Hematopoietic multipotent progenitor cell treated with erythropoietin and hydrocortisone succinate and interleukin-3 and kit ligand, for 6 days (in vitro differentiated cells): ENCODE measurements at places on chromosomes 13 and 19.

GRCh38 chr19:32902448-32902847 is 32.9 kb upstream of the SLC7A9 start:
- DNase-seq, result no peak

- DNase-seq, result no peak
Observed at GRCh38 chr13:100511466-100511865, 77.1 kb downstream of the GGACT start.

GRCh38 chr19:855142-855541 is 3.0 kb downstream of the ELANE start:
- no peak for DNase-seq

DNA sequence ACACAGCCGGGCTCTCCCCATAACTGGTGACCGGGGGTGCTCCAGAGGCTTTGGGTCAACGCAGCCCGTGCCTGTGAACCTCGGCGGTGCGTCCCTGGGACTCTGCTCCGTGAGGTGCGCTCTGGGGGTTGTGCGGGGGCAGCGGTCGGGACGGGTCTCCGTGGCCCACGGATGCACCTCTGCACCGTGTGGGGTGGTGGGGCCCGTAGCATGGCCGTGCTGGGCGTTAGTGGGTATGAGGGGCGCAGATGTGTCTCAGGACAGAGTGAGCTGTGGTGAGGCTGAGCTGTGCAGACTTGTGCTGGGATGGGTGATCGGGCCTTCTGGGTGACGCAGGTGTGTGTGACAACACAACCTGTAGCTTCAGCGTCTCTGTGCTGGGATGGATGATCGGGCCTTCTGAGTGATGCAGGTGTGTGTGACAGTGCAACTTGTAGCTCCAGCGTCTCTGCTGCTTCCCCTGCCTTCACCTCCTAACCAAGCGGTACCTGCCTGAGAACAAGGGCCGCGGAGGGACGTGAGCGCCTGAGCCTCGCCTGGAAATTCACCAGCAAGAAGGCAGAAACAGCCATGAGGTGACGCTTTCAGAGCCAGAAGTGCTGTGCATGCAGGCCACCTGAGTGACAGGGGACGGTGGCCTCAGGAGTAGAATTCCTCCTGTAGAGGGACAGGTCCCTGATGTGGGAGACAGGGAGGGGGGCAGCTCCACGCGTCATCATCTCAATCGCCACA is 599 bp downstream of the ZNF331 start:
- no peak for DNase-seq

DNA sequence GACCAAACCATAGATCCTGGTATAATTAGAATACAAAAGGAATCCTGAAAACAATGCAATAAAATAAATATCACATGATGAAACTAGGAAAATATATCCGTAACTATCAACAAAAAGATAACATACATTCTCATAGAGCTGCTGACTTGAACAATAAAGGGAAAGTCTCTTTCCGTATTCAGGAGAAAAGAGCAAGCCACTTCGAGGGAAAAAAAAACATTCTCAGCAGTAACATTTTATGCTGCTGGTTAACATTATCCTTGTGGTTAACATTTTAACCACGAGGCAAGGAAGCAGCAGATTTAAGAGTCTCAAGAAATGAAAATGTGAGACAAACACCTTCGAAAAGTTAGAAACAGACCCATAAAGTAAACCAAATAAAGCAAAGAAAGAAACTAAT is 25.8 kb downstream of the NALCN start:
- no peak for DNase-seq

DNA sequence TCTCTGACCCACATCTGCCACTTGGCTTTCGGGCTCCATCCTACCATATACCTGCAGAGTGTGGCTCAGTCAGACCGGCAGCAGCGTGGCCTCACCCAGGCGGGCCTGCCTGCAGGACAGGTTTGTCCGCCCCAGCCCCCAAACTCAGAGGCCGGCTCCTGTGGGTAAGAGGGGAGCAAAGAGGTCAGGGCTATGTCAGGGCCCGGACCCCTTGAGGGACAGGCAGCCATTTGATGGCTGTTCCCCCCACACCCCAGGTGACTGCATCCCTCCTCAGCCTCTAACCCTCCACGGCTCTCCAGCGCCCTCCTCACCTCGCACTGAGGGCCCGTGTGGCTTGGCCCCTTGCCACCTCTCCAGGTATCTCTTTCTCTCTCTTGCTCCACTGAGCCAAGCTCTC is 12.3 kb upstream of the ZBTB32 start:
- no peak for DNase-seq

- DNase-seq, result peak; percentile 57
Observed at GRCh38 chr19:7916103-7916954, 1.7 kb downstream of the TGFBR3L start.

GRCh38 chr19:43784981-43785808 is 4.4 kb upstream of the KCNN4 start:
- DNase-seq, result peak; percentile 91

- peak; percentile 53 for DNase-seq
Observed at GRCh38 chr19:19039901-19040300, 6.5 kb downstream of the ARMC6 start.

GRCh38 chr19:15141143-15141542 is 33.9 kb downstream of the SYDE1 start:
- no peak for DNase-seq

GRCh38 chr13:99883805-99884204 is 87.8 kb downstream of the ZIC5 start:
- no peak for DNase-seq

GRCh38 chr13:35470671-35471661 is 5.5 kb downstream of the MAB21L1 start:
- DNase-seq, result peak; percentile 33

GRCh38 chr19:30175987-30176386 is 196.2 kb upstream of the ZNF536 start:
- DNase-seq, result no peak

DNA sequence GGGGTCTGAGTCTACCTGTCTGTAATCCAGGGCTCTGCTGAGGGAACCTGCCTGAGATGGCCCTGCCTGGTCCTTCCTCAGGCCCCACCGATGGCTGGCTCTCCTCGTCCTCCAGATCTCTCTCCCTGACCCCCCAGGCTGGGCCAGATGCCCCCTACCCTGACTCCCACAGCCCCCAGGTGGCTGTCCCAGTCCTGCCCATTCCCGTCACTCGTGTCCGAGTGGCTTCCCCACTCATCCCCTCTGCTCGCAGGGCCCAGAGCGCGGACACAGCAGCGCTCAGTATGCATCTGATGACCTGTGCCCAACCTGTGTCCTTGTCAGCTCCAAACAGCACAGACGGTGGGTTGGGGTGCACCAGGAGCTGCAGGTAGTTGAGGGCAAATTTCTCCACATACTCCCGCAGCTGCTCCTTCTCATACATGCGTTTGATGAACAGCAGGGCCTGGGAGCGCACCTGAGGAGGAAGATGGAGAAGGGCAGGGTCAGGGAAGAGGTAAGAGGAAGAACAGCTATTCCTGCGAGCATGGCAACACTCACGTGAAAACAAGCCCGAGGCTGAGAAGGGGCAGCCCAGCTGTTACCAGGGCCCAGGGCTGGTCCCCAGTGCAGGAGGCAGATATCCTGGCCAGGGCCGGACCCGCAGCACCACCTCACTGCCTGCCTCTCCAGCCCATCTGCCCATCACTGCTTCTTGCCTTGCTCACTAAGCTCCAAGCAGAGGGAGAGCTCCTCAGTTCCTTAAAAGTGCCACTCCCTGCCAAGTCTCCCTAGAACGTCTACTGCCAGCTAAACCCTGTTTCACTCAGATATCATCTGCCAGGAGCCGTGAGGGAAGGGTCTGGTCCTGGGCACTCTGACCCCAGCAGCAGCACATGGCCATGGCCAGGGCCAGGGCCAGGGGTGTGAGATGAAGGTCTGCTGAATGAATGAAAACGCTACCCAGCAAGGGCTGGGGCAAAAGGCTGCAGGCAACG is 11.1 kb upstream of the RSPH6A start:
- DNase-seq, result no peak

DNA sequence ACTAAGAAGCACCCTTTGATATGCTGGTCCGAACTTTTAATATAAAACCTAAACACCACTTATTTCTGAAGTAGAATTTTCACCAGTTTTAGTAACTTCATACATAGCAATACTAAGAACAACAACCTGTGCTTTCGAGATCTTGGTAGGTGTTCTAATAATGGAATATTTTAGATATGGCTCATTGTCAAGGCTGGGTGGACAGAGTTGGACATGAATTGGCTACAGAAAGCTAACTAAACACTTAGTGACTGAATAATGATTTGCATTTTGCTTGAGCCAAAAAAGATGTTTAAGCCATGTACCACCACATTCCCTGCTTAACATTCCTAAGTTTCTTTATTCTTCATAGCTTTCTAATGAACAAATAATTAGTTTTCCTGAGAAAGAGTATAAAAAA is 344.3 kb upstream of the SGCG start:
- no peak for DNase-seq

GRCh38 chr13:41137951-41138350 is 5.3 kb upstream of the KBTBD6 start:
- DNase-seq, result no peak

GRCh38 chr19:45103156-45103507 is 10.2 kb downstream of the PPP1R37 start:
- DNase-seq, result no peak

- no peak for DNase-seq
Observed at GRCh38 chr13:50576156-50576555, 267.3 kb downstream of the DLEU7 start.

DNA sequence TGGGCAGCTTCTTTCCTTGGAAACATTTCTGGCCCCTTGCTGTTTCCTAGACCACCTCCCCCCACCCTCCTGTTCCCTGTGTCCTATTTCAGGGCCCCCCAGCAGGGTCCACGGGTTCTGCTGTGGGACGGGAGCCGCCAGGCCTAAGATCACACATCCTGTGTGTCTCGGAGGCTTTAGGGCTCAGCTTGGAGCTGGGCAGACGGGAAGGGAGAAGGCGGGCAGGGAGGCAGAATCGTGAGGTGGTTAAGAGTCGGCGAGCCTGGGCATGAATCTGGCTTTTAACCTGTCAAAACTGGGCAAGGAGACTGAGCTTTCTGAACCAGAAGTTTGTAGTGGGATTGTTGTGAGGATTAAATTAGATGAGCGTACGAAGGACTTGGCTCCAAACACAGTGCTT is 4.8 kb downstream of the KCNC3 start:
- no peak for DNase-seq

DNA sequence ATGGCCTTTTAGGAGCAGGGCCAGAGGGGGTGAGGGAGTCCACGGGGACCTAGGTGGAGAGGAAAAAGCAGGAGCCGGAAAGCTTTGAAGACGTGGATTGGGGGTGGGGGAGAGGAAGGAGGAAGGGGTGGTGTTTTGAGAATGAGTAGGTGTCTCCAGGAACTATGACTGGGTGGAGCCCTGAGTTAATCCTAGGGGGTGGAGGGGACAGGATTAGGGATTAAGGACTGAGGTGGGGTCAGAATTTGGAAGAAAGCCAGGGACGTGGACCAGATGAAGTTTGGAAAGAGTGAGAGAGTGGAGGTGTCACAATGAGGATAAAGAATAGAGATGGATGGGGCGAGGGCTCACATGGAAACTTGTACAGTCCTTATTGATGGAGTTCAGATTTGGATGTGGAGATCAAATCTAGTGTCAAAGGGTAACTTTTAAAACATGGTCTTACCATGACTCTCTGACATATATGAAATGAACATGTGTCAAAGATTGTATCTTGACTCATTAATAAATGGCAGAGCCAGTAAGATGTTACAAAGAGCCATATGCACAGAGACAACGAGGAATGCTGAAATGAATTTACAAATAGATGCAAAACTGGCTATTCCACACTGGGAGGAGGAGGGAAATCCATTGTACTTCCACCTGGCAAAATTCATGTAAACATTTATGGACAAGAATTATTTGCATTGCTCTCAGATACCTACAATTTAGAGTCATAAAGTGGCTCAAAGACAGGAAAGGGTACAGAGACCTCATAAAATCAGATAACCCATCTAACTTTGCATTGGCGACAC is 1.7 kb upstream of the KLK13 start:
- DNase-seq, result no peak

- no peak for DNase-seq
Observed at GRCh38 chr13:20685092-20685491, 18.4 kb upstream of the IL17D start.

DNA sequence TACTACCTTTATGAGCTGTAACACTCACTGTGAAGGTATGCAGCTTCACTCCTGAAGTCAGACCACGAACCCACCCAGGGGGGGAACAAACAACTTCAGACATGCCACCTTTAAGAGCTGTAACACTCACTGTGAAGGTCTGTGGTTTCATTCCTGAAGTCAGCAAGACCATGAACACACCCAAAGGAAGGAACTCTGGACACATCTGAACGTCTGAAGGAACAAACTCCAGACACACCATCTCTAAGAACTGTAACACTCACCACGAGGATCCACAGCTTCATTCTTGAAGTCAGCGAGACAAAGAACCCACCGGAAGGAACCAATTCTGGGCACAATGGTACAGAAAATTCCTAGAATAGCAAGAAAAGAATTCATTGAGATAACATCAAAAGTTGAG is 1796.5 kb upstream of the MIR17HG start:
- no peak for DNase-seq

- DNase-seq, result no peak
Observed at GRCh38 chr19:4566402-4567051, 7.0 kb upstream of the SEMA6B start.

DNA sequence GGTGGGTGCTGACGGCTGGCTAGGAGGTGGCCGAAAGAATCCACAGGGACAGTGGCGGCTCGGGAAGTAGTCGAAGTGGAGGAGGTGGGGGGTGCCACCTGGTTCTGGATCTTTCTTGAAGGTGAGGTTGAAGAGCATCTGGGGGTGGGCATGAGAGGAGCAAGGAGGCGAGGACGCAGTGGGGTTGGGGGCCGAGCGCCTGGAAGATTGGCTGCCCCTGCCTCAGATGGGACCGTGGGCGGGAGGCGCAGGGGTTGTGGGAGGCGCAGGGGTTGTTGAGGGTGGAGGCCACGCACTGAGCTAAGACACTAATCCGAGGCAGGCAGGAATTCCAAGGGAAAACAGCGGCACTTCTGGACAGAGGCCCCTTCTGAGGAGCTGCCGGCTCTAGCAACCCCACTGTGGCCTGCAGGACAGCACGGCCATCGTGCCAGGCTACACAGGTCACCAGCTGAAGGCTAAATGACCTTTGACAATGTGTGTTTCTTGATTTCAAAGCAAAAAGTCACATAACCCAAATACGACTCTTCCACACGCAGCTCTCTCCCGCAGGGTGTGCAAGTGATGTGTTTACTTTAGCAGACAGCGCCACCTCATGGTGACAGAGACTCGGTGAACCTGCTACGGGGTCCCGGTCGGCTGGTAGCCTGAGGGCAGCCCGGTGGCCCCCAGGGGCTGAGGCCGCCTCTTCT is 44.1 kb upstream of the RANBP3 start:
- peak; percentile 92 for DNase-seq

- no peak for DNase-seq
Observed at GRCh38 chr13:24127116-24127631, 33.3 kb upstream of the SPATA13 start.
